ENCODE measurements at places on chromosomes 5 and 9.

- no peak for DNase-seq
Observed at GRCh38 chr5:140488914-140489313, 58.5 kb upstream of the EIF4EBP3 start.

- DNase-seq = no peak
Observed at GRCh38 chr5:9263656-9264055, 282.2 kb downstream of the SEMA5A start.

- no peak for DNase-seq
Observed at GRCh38 chr9:127629468-127630081, 17.5 kb downstream of the STXBP1 start.

DNA sequence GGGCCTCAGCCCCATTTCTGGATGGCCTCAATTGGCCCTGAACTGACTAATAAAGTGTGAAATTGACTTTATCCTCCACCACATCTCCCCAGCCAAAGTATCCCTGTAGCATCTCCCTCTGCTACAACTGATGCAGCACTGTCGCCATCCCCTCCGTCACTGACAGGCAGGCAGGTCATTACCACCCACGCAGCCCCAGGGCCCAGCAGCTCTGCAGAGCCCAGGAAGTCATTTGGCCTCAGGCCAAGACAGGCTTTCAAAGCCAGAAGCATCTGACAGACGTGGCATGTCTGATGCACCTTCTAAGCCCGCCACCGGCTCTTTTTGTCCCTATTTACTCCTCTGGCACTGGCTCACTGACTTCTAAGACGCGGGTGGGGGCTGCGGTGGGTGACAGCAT is 65.3 kb downstream of the ARHGEF37 start:
- DNase-seq = no peak

GRCh38 chr9:121133104-121133816 is 58.5 kb downstream of the CNTRL start:
- peak; percentile 75 for DNase-seq

DNA sequence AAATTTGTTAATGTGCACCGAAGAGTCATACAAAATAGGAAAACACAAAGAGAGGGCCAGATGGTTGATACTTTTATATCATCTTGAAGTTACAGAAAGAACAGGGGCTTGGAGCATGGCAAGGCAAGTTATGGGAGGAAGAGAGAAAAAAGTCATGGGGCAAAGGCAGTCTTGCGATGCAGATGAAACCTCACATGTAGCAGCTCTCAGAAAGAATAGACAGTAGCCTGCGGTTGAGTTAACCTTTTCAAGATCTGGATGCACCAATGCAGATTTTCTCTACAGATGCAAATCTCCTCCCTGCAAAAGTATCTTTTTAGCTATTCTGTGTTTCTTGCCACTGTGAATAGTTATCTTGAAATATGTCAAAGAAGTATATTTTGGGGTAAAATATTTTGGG is 243.9 kb downstream of the TMEM167A start:
- DNase-seq = no peak

DNA sequence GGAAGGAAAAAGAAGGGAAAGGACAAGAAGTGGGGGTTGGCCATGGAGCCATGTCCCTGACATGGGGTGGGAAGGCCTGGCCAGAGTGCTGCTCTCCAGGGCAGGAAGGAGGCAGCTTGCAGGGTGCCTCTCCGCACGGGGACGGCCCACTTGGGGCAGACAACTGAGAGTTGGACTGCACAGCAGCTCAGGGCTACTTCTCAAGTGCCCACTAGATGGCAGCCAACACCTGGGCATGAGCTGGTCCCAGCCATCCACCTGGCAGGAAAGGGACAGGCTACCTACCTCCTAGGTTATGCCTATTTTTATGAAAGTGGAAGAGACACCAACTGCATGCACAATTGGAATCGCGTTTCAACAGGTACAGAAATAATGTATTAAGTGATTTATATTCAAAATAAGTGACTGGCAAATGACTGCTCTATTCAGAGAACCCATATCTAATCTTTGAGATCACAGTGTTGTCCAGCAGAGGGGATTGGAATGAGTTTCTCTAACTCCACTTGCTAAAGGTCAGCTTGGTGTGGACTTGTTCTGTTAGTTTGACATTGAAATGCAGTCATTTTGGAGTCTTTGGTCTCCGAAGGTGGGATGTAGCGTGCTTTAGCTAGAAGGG is 113.4 kb downstream of the SYK start:
- DNase-seq = peak; percentile 93

DNA sequence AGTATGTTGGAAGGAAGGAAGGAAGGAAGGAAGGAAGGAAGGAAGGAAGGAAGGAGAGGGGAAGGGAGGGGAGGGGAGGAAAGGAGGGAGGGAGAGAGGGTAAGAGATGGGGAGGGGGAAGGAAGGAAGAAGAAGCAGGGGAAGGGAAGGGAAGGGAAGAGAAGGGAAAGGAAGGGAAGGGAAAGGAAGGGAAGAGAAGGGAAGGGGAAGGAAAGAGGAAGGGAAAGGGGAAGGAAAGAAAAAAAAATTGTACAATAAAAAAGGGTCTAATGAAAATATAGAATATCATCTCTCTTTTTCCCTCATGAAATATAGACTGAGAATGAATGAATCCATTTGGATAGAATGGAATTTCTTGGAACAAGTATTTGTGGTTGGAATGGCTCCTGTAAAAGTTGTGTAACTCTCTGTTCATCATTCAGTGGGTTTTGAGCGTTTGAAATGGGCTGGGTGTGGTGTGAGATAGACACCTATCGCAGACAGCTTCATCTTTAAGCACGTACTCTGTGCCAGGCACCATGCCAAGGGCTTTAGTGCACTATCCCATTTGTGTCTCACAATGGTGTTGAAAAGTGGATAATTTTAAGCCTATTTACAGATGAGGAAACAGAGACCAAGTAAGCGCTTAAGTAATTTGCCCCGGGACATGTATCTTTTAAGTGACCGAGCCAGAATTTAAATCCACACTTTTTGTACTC is 11.6 kb upstream of the PAPPA start:
- DNase-seq = no peak

- DNase-seq = no peak
Observed at GRCh38 chr5:163529698-163530097, 24.3 kb downstream of the MAT2B start.

- no peak for DNase-seq
Observed at GRCh38 chr5:118891252-118891651, 97.1 kb downstream of the DTWD2 start.

- DNase-seq = no peak
Observed at GRCh38 chr9:76700916-76701315, 63.3 kb upstream of the PCA3 start.

- DNase-seq = no peak
Observed at GRCh38 chr9:132858751-132859150, 19.3 kb downstream of the AK8 start.

DNA sequence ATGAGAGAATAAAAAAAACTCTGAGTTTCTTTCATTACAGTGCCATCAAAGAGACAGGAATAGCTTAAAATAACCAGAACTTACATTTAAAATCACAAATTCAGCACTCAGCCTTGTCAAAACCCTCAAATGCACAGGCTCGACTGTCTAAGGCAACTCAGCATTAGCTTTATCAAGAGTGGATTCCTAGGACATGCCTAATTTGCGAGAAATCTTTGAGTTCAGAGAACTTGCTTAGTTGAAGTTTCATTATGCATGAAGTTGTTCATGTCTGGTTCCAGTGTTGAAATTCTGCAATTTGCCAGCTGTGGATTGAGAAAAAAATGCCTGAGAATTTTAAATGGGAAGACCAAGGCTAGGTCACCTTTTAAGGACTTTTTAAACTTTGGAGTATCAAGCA is 151.1 kb downstream of the LRRC70 start:
- DNase-seq = no peak

DNA sequence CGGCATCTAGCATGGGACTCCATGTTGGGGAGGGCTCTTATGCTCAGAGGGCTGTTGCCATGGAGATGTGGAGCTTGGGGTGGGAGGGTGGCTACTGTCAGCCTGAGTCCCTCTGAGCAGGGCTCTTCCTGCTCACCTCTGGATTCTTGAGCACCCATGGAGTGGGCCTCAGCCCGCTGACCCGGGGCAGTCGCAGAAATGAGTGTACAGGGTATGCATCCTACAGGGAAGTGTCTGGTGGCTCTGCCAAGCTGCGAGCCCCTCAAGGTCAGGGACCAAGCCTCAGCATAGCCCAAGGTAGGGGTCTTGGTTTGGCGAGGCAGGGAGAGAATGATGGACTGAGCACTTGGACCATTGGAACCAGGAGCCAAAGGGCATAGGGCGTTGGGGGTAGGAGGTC is 104.1 kb downstream of the DAB2IP start:
- DNase-seq = no peak

DNA sequence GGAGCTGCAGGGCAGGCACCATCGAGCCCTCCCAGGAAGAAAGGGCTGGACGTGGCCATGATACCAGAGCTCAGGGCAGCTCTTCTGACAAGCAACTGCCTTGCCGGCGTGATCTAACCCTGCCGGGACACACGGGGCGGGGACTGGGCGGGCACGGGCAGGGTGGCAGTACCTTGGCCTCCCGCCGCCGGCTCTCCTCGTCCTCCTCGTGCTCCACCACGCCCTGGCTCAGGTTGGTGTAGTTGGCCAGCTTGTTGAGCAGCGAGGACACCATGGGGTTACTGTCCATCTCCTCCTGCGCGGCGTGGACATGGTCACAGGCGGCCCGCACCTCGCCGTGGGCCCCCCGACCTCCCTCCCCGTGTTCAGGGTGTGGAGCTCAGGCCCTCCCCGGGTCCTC is 18.5 kb downstream of the SLC12A7 start:
- peak; percentile 81 for DNase-seq

- no peak for DNase-seq
Observed at GRCh38 chr9:123406691-123407216, 50.8 kb downstream of the CRB2 start.

DNA sequence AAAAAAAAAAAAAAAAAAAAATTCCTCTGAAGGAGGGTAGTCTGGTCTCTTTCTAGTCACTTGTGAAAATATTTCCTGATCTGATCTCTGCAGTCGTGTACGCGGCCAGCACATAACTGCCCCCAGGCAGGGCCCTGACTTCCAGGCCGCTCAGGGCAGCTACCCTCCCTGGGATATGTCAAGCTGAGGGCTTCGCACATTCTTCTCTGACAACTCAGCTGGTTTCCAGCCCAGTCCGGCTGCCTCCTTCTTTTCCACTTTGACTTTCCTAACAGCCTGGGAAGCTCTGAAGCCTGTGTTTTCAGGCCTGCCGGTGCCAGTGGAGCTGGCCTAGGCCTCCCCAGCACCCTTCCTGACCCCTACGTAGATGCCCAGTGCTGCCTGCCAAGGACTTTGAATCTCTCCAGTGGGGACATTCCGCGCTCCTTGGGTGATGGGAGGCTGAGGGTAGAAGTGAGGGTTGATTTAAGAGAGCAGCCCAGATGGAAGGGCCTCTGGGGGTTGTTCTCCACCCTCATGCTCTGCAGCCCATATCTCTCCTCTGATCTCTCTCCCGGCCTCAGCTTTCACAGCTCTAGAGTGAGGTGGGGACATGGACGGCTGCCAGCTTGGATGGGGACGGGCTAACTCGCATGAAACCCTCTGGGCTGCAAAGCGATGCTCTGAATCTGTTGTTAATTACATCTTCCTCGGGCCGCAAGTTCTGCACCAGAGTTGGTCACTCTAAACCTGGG is 20.7 kb downstream of the COL5A1 start:
- DNase-seq = no peak

DNA sequence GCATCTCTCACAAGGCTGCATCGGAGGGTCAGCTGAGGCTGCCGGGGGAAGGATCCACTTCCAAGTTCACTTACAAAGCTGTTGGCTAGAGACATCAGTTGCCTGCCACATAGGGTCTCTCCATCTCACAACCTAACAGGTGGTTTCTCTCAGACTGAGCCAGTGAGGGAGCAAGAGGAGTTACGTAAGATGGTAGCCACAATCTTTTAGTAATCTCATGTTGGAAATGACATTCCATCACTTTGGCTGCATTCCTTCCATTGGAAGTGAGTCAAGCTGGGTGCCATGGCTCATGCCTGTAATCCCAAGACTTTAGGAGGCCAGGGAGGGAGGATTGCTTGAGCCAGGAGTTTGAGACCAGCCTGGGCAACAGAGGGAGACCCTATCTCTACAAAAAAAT is 7.4 kb upstream of the GRK6 start:
- no peak for DNase-seq

DNA sequence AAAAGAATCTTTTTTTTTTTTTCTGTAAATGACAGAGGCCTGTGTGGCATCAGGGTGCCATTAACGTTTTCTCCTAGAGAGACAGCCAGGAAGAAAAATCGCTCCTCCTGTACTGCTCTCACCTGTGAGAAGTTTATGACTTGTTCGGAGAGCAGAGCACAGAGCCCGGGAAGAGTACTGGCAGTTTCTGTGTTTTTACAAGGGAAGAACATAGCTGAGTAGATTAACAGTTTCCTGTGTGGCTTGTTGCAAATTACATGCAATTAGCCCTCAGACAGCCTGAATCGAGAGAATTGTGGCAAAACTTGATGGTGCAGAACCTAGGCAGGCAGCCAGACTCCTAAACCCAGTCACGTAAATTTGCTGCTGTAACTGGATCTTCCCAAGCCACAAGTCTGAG is 32.1 kb downstream of the PRKACG start:
- DNase-seq = no peak

DNA sequence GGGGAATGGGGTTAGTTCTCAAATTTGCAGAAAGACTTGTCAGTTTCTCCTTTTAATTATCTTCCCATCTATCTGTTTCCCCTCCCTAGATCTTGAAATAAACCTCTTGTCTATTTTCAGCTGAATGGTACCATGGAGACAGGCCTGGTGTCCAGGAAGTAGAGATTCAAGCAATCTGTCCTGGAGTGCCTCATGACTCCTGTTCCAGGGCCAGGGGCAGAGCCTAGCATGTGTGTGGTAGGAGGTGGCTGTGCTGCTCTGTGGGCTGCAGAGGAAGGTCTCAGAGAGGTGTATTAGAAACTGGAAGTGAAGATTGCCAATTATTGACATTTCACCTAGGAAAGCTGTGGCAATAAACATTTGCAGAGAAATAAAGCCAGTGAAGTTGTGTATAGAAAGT is 175.8 kb upstream of the ATP10B start:
- DNase-seq = no peak

DNA sequence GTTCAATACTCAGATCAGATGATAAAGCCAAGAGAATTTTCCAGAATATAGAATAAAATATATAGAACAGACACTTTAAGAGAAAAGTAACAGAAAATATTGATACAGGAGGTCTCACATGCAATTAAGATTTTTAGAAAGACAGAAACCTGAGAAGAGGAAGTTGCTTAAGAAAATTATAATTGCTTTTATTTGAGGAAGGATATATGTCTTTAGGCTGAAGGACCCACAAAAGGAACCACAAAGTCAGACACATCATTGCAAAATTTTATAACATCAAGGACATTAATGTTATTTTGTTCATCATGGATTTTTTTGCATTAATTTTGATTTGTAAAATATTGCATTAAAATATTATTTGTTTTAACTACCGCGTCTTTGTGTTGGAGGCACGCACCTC is 141.5 kb downstream of the FSTL4 start:
- DNase-seq = no peak
